ENCODE measurements at places on chromosomes 12 and 14.

DNA sequence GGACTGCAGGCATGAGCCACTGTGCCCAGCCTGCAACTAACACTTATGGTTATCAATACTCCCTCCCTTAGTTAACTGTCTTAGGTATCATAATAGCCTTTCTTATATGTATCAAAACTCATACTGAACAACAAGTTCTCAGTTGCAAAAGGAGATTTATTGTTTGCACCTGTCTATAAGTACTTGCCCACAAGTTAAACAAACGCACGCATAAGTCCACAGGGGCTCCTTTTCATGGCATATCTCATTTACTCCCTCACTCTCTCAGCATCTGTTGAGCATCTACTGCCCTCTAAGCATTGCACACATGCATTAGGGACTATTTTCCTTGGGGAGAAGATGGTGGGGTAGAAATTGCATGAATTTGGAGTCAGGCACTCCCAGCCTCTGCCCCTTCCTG lies 46.7 kb upstream of the CORO1C start:
- no peak for DNase-seq

GRCh38 chr12:77549383-77550128 lies 281.1 kb upstream of the NAV3 start:
- DNase-seq: no peak

DNA sequence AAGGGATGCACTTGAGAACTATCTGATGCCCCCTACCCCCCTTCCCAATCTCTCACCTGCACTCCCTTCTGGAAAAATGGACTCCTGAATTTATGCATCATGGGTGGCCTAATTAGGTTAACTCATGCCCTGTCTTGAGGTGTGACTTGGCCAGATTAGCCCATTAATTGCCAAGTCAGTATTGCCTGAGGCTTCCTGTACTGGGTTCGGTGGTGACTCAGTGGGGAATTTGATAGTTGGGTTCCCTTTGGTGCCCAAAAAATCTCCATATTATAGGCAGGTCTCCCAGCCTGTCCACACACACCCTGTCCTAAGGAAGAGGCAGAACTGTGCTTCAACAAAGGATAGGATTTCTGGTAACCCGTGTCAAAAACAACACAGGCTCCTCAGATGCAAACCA lies 146.1 kb downstream of the CHST11 start:
- DNase-seq: no peak

GRCh38 chr12:124921200-124922031 lies 7.0 kb upstream of the UBC start:
- DNase-seq: no peak

- DNase-seq: no peak
Measured at GRCh38 chr12:562634-563033, 100.6 kb downstream of the NINJ2 start.

DNA sequence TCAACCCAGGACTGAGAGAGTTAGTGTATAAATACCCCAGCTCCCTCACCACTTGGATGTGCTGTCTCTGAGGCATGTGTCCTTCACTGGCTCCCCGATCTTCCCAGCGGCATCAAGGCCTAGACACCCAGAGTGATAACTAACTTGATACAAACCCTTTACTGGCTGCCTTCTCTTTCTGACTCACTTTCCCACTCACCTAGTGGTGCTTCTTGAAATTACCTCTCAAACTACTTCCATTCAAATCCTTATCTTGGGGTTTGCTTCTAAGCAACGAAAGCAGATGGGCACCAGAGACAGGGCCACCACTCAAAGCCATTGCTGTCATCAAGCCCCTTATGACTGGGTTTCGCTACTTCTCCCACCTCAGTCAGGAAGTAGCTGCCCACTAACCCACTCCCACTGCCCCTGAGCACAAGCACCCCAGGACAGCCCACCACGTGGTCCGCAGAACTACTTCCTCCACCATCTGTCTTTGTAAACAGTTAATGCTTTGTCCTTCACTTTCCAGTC lies 17.2 kb downstream of the ZFP36L1 start:
- DNase-seq: no peak

- no peak for DNase-seq
Measured at GRCh38 chr12:109609342-109609741, 35.7 kb downstream of the MVK start.

DNA sequence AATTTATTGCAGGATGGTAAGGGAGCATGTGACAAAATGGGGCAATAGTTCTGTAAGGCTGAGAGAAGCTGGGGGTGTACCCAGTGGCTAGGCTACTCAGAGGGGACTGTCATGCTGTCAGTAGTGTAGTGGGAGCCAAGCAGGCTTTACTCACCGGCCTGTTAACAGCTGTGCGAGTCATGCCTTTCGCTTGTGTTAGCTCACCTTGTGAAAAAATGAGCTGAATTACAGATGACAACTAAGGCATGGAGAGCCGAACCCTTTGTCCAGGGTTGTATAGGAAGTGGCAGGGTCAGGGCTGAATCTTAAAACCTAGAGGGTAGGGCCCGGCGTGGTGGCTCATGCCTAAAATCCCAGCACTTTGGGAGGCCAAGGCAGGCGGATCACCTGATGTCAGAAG lies 37.9 kb downstream of the SH2B3 start:
- DNase-seq: no peak

GRCh38 chr12:10725003-10725402 lies 1.9 kb upstream of the YBX3 start:
- no peak for DNase-seq
